Activated naive CD8-positive, alpha-beta T cell treated with anti-CD3 and anti-CD28 coated beads, Interleukin-2, amount 50 U/mL, for 16 hours (primary cell): ENCODE measurements at places on chromosomes 4 and X.

DNA sequence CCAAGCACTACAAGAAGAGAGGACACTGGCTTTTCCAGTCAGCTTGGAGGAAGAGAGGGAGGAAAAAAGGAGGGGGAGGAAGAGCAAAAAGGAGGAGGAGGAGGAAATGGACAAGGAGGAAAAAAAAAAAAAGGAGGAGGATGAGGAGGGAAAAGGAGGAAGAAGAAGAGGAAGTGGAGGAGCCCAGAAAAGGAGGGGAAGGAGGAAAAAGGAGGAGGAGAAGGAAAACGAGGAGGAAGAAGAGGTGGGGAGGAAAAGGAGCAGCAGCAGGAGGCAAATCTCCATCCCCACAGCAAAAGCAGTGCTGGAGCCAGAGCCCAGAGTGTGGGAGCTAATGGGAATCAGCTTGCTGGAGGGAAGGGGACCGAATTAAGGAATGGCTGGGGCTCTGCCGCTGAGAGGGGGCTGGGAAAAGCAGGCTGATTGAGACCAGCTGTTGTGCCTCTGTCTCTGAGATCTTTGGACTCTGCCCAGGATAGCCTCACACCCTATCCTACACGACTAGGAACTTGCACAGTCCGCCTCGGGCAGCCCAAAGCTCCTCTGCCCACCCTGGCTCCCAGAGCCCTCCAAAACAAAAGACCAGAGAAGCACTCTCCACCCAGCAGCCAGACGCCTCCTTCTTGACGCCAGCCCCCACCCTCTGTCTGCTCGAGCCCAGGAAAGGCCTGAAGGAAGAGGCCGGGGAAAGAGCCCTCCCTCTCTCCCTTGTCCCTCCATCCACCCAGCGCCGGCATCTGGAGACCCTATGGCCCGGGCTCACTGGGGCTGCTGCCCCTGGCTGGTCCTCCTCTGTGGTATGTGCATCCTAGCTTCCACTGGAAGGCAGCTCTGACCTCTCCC, at the start of gene XPNPEP2:
XPNPEP2 (plus strand) TSS at position 514 of the 843 bp plus-strand sequence; CDS start at position 749, 235 bp downstream.
- DNase-seq, result no peak

GRCh38 chr4:15921592-15921932, 17.0 kb downstream of the FGFBP1 start:
- DNase-seq, result no peak

DNA sequence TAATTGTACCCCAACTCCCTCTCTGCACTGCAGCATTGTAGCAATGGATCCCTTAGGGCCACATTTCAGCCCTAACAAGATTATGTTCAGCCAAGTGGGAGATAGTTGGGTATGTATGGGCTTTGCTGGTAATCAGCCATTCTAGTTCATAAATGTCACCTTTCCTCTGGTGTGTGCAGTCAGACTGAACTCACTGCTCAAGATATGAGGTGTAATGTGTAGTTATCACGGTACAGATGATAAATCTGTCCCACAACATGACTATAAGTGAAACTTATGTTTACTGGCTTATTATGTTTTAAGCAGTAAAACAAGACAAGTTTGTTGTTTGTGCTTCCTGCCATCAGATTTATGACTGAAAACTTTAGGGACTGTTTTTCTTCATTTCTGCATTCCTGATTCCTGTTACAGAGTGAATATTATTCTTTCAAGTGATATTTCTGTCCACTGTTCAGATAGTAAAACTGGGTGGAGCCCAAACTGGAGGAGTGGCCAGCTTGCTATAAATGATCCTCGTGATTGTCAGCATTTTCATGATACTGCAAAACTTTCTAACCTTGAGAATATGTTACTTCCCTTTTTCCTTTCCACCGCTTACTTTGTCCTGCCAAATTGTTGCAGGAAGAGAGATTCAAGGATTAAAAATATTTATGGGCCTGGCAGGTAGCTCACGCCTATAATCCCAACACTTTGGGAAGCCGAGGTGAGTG, 44.9 kb downstream of the ANAPC4 start:
- DNase-seq, result no peak

DNA sequence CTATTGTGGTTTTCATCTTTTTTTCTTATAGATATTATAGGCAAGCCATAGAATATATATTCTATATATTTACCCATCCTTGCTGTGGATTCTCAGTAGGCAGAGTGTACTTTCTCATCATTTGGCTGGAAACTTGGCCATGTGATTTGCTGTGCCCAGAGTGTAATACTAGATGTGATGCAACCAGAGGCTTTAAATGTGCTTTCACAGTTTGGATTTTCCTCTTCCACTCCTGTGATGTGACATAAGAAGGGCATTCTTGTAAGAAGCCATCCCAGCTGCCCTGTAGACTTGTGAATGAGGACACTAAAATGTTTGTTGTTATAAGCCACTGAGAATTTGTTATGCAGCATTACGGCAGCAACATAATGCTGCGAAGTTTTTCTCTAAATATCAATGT, 10.4 kb upstream of the HPGDS start:
- no peak for DNase-seq

DNA sequence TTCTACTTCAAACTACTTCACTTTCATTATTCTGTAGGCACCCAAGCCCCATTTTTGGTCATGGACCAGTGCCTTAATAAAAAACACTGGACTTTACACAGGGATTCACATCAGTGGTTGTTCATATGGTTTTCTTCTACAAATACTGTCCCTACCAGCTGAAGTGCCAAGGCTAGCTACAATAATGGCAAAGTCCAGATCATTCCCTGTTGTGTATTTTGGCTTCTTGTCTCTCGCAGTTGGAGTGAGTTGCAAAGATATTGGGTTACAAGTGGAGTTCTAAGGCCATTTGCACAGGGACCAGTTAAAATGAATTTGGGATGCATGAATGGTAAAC, 16.7 kb upstream of the ANKRD17 start:
- DNase-seq, result no peak

DNA sequence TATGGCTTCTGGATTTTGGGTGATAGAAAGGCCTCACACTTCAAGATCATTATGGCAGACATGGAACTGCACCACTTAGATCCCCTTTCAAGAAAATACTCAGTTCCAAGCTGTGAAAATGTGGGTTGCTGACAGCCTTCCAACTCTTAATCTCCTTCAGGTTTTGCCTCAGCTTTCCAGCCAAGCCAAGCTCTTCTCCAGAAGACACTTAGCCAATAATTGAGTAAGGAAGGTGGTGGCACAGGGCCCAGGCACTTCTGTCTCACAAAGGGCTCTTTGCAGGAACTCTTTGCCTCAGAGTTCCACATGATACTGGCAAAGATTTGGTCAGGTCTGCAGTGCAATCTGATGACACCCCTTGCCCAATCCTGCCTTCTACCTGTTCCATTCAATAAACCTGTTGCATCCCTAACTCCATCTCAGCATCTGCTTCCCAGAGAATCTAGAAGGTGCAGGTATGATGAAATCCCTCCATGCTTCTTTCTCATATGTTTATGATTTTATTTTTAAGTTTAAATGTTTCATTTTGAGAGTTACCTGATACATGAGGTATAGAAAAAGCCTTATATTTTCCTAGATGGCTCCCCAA, 30.6 kb downstream of the ANXA5 start:
- no peak for DNase-seq

- DNase-seq, result no peak
Observed at GRCh38 chr4:187478292-187479140, 517.1 kb upstream of the ZFP42 start.

DNA sequence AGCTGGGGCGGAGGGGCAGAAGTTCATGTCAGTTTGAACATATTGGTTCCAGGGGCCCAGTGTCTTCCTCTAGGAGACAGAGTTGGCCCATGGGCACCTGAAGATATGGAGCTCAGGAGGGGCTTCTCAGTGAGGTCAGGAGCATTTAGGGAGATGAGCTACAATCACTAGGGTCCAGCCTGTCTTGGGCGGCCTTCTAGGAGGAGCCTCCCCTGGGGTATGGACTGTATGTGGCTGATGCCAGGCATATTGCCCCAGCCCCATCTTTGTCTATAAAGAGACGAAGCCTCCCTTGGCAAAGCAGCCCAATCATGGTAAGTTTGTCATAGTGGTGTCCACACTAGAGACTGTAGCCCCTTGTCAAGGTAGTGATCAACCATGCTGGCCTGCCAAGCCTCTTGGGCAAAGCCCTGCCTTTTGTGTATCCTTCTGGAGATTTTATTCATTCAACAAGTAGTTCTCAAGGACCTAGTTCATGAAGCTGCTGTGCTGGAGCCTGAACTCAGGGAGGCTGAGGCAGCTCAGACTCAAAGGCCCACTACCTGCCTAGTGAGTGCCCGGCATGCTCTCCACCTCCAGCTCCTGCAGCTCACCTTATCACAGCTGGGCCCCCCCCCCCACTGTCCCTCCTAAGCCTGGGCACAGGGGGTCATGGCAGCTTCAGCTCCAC, 5.4 kb upstream of the CNGA2 start:
- no peak for DNase-seq

DNA sequence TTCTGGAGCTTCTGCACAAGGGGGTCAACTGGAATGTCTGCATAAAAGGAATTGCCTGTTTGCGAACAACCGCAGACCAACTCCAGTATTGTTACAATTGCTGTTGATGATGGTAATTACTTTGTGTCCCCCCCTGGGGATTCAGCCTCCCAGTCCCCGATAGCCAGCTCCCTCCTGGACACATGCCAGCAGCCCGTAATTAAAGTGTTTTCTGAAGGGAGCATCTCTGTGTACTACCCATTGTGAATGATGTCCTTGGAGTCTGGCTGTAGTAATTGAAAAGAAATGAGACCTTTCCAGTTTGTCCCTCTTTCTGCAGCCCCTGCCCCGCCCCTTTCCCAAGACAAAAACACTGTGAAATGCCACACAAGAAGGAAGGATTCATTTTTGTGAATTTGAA, 377.1 kb upstream of the LCORL start:
- no peak for DNase-seq

DNA sequence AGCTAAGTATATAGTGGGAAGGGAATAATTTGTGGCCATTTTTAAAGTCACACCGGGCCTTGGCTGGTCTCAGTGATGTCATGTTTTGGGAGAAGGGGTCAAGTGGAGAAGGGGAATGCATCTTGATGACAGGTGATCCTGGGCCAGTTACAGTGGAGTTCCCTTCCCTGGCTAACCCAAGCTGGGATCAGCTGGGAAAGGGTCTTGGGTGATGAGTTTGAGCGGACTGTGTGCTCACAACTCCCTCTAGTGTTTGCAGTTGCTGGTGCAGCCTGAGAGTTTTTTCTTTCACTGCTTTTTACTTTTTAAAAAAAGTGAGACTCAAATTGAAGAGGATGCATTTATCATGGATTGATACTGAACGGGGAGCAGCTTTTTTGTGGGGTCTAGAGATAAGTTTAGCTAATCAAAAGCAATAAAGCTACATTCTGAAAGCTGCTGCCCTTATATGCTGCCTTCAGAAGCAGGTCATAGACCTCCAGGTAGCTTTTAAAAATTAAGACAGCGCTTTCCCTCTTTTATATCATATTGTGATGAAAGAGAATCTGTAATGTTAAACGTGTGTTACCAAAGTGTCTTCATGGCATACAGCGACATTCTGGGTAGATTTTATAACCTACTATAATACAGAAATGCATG, 164.7 kb downstream of the DCLK2 start:
- no peak for DNase-seq

DNA sequence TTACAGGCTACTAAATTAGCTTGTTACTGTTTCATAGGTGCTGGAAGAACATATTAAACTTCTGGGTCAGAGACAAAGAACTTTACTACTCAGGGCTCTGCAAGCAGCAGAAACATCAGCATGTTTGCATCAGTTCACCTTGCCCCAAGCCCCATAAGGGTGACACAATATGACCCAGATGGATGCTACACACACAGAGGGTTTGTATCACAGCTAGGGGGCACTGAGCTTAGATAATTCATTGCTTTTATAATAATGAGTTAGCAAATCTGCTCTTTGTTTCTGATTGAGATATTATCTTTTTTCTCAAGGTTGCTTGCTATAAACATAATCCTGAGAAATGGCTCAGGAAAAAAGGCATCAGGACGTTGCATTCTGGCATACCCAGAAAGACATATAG, 4.8 kb upstream of the SYNPO2 start:
- DNase-seq, result no peak

GRCh38 chrX:39331082-39331704, 529.9 kb downstream of the MID1IP1 start:
- no peak for DNase-seq

DNA sequence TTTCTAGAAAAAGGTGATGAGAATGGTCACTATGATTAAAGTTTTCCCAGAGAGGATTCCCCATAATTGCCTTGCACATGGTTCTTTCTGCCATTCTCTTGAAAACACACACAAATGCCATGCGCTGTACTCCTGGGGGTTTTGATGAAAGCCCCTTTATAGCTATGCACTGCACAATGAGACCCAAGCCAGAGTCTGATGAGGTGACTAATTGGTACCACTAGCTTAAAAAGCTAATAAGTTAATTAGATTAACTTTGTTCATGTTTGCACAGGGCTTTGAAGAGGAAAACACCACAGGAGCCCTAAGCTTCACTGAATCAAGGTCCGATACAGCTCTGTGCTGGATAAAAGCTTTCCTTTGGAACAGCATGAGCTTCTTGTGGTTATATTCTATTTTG, 132.2 kb downstream of the NKX6-1 start:
- no peak for DNase-seq

DNA sequence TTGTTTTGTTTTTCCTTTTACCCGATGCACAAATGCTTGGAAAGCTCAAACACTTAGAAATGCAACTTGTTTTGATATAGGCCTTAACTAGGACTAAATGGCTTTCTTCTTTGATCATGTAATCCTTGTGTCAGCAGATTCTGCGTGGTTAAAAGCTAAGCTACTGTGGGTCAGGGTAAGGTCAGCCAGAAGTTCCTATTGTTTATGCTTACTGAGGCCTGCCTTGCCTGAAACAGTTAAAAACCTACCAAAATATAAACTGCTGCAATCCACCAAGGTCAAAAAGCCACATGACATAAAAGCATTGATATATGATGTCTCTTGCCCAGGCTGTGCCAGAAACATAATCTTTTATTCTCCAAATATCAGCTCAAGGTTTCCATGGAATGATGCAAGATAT, 223.4 kb downstream of the FAM47B start:
- DNase-seq, result no peak

GRCh38 chrX:129759576-129760061, 20.1 kb upstream of the SASH3 start:
- no peak for DNase-seq

GRCh38 chrX:12895866-12896265, 10.6 kb upstream of the TLR8 start:
- DNase-seq, result no peak

DNA sequence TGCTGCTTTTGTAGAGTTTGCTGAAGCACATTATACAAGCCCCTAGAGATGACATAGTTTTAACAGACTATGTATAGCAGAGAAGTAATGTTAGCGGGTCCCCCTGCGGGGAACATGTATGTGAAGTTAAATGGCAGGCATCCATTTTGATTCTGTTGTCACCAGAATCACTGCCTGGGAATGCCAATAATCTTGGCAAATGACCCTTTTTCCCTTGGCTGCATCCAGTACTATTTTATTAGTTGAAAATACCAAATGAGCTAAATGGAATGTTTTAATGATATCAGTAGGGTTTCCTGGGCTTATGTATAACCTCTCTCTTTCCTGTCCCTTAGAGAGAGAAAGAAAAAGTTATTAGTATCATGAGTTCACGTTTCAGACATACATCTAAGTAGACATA, 93.6 kb downstream of the LIMCH1 start:
- no peak for DNase-seq

DNA sequence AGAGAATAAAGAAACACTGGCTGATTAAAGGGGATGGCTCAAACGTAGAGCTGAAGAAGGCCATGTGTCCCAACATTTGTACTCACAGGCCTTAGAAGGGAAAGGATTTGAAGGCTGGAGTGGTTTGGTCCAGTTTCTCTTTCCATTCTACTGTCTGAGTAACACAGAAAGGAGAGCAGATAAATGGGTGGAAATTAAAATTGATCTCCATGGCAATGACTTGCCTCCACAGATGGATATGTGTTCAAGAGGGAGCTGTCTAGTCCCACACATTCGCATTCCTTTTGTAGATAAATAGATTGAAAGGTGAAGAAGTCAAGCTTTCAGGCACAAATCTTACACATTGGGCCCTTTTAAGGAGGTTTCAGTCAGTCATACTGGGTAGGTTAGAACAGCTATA, 74.6 kb downstream of the DOCK11 start:
- DNase-seq, result no peak
